AG10803 (cell line): ENCODE measurements at places on chromosomes 12 and 14.

DNA sequence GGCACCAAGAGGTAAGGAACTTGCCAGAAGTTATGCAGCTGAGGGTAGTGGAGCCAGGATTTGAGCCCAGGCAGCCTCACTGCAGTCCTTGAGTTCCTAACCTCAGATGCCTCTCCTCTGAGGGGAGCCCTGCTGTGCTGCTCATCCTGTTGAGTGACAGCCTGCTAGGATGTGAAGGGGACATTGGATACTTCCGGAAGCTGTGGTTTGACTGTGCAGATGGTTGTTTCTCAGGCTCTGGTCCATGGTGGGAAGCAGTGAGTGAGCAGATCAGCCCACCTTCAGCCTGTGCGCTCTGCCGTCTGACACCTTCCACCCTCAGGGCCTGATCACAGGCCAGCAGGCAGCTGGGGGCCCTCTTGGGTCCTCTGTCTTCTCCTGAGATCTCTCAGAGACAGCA lies 253.2 kb downstream of the CACNA1C start:
- no peak for DNase-seq

GRCh38 chr12:38728894-38729293 lies 176.5 kb downstream of the CPNE8 start:
- DNase-seq: no peak

DNA sequence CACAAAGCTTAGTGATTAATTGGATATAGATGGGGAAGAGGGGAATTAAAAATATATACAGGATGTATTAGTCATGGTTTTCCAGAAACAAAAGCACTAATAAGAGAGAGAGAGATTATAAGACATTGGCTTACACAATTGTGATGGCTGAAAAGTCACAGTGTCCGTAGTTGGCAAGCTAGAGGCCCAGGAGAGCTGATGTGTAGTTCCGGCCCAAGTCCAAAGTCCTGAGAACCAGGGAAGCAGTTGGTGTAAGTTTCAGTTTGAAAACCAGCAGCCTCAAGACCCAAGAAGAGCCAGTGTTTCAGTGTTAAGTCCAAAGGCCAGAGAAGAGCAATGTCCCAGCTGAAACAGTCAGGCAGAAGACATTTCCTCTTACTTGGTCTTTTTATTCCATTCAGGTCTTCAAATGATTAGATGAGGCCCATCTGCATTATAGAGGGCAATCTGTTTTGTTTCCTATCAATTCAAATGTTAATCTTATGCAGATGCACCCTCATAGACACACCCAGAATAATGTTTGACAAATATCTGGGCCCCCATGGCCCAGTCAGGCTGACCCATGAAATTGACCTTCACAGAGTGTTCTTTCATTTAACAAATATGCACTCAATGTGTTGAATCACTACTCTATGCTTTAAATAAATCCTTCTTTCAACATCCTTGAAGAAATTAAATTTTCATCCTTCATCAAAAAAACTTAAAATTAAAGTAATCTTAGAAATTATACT lies 67.2 kb upstream of the DIO2 start:
- peak; percentile 20 for DNase-seq

DNA sequence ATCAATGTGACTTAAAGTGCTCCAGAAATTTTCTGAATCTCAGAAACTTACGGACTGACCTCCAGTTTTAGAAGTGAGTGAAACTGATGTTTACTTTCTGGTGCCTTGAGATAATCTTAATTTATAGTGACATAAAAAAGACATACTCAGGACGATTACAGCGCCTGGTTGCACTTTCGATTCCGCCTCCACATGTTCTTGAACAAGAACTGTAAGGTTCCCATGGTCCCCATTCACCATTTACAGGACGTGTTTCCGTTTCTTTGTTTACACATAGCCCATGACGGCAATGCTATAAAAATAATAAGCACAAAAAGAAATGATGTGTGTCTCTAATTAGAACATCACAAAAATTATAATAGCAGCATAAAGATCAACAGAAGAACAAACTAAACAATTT lies 98.2 kb downstream of the ADAMTS20 start:
- DNase-seq: no peak

DNA sequence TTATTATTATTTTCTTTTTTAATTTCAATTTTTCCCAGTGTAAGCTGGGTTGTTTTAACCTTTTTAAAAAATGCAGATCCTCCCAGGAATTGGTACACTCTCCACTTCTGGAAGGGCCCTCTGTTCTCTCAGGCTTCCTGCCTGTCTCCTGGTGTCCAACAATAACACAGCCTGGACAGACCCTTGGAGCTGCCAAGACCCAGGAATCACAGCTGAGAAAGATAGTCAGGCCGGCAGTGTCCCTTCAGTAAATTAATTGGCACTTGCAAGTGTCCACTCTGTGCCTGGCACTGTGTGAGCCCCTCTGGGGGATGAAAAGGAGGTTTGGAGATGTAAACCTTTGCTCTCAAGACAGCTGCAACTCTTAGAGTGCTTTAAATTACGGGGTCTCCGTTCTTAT lies 113.3 kb downstream of the SMOC1 start:
- no peak for DNase-seq

DNA sequence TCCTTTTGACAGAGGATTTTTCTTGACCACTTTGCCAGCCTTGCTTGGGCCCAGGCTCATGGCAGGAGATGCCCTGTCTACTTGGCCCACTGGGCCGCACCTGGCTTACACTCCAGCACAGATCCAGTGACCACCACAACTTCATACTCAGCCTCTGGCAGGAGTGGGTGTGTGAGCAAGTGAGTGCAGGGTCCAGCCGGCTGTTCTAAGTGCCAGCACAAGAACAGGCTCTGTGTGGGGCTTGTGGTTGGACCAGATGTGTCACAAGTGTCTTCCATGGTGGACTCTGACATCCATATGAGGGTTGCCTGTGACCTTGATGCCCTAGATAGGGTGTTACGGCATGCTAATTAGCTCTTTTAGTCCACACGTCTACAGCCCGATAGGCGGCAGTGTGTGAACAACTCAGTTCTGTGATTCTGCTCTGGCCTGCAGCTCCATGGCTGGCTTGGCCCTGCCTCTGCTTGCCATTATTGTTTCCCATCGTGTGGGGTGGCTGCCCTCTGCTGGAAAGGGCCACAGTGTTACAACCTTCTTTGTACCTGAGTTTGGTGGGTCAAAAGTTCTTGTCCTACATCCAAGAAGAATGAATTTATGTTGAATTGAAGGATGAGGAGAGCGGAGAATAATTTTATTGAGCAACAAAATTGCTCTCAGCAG lies 1089.1 kb downstream of the SLC6A15 start:
- no peak for DNase-seq

DNA sequence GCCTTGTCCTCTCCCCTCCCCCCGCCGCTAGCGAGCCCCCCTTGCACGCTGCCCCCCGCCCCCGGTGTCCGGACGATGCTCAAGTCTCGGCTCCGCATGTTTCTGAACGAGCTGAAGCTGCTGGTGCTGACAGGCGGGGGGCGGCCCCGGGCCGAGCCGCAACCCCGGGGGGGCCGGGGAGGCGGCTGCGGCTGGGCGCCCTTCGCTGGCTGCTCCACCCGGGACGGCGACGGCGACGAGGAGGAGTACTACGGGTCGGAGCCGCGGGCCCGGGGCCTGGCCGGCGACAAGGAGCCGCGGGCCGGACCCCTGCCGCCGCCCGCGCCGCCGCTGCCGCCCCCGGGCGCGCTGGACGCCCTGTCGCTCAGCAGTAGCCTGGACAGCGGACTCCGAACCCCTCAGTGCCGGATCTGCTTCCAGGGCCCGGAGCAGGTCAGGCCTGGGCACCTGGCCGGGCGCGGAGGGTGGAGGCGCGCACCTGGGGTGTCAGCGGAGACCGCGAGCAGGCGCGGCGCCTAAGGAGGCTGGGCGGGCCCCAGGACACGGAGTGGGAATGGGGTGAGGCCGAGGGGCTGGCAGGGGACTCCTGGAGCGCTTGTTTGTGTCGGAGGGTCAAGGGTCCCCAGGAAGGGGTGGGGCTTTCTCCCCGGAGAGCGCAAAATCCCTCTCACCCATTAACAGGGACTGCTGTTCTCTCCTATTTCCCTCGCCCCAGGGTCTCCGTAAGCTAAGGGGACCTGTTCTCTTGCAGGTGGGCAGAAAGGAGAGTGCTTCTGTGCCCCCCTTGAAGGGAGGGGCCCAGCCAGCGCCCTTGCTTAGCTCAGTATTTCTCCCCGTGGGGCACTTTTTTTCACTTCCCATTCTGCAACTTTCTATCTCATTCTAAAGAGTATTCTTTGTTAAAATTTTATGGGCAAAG lies 810 bp downstream of the MARCHF9 start:
- no peak for DNase-seq
